ENCODE measurements at places on chromosomes 6 and 20.

- DNase-seq: no peak
Measured at GRCh38 chr6:156507656-156508055, 269.5 kb upstream of the ARID1B start.

- peak; percentile 76 for DNase-seq
Measured at GRCh38 chr6:6920114-6920986, 187.4 kb upstream of the RREB1 start.

GRCh38 chr6:92159046-92159445 lies 1260.3 kb downstream of the EPHA7 start:
- DNase-seq: no peak

DNA sequence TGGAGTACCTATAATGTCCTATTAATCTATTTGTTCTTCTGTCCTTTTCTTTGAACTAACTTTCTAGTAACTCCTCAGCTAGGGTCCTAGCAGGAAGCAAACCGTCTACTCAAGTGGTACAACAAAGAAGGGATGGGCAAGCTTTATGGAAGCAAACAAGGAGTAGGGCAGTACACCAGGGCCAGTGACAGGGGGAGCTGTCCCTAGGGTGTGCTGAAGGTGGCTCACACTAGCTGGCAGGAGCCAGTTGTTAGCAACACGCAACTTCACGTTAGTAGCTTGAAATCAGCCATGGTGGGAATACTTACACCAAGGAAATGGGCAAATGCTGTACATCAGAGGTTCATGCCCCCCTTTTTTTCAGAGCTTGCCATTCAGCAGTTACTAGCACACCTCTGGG lies 74.0 kb upstream of the EYA2 start:
- no peak for DNase-seq

DNA sequence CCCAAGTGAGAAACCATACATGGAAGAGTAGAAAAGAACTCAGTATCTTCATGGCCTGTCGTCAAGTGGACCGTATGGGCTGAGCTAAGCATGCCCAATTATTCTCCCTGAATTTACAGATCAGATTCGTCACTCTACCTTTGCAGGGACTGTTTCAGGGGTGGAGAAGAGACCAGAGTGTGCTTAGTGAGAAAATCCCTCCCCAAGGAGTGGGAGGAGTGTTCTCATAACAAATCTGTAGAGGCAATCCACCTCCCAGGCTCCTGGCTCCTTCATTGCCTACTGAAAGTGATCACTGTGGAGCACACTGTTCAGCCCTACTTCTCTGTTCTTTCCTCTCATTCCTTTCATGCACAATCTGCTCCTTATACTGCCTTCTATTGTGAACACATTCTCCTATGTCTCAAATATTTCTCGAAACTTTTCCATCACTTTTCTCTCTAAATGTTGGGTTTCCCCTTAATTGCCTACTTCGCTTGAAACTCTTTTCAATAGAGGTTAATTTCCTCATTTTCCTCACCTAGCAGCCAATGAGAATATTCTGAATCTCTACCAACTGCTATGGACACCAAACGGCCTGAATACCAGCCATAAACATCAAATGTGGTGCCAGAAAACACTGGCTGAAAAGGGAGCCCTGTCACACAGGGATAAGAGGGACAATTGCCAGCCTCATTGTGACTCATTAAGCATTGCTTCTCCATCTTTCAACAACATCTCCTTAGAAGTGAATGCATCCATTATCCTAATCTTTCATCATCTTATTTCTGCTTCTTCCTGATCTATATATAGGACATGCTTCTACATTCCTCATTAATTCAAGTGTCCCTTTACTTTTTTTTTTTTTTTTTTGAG lies 398.3 kb downstream of the UTRN start:
- DNase-seq: no peak

- DNase-seq: no peak
Measured at GRCh38 chr6:100565439-100566104, 100.9 kb upstream of the SIM1 start.
